Dermis blood vessel endothelial cell (primary cell): ENCODE measurements at places on chromosomes 1 and 21. TPM values are rescaled to one million over a fixed set of nuclear protein-coding genes. Genes with fewer than 3 reads are reported as not detected.

DNA sequence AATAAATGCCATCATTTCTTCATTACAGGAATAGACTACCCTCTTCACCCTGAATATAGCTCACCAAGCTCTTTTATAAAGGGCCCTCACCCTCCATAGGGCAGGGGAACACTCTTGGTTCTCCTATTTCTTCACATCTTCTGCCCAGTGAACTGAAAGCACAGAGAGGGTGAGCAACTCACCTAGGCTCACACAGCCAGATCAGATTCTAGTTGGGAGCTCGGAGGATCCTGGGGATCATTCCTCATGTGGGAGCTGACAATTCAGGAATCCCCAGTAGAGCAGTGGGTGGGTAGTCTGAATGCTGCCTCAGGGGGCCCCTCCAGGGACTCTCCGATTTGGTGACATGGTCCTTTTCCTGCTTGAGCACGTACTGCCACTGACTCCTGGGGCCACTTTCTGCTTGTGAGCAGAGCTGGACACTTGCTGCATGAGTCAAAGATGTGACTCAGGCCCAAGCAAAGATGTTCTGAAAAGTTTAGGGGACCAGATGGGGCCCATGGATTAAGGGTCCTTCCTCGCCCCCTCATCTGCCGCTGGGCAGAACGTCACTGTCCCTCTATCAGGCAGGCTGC, 63.7 kb upstream of the WNT4 start:
- DNase-seq, result no peak

DNA sequence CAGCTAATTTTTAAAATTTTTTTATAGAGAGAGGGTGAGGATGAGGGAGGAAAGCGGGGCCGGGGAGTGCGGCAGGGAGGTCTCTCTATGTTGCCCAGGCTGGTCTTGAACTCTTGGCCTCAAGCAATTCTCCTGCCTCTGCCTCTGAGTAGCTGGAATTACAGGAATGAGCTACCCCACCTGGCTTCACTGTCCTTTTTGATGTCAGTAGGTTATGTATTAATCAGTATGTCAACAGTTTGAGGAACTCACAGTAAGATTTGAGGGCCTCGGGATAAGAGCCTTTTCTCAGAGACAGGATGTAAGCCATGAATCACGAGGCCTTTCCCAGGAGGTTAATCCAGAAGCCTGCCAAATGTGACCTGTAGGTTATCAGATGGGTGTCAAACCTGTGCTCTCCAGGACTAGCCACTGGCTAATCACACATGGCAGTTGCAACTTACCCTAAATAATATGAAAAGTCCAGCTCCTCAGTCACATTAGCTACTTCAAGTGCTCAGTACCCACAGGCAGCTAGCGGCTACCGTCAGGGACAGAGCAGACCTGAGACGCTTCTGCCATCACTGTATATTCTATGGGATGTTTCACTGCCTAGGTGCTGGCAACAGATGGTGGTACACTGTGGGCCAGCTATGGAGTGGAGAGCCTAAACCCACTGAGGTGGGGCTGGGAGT, 33.1 kb downstream of the TRIM67 start:
- DNase-seq, result peak; percentile 39

GRCh38 chr1:241918879-241919278, 38.7 kb upstream of the BECN2 start:
- peak; percentile 26 for DNase-seq

The PLA2G2F gene
- not detected in 2 replicates for total RNA-seq

The RGS16 gene
- 1.2 and 2.0 TPM in 2 replicates for total RNA-seq

The AGO4 gene
- total RNA-seq, result 24.3 and 29.3 TPM in 2 replicates

The NBPF11 gene
- total RNA-seq, result 5.1 and 5.5 TPM in 2 replicates
